ENCODE measurements at places on chromosomes 1 and 21. TPM values are rescaled to one million over a fixed set of nuclear protein-coding genes. Genes with fewer than 3 reads are reported as not detected.

GSTM3 gene
- 288 TPM for total RNA-seq

GRCh38 chr1:31152181-31152795 is 86.8 kb upstream of the PUM1 start:
- peak; percentile 87 for DNase-seq

GRCh38 chr21:46196733-46197132 is 12.5 kb upstream of the SPATC1L start:
- no peak for DNase-seq

- DNase-seq, result no peak
These were observed 51.6 kb upstream of the KCND3 start for GRCh38 chr1:112040891-112041740.

- no peak for DNase-seq
These were observed 455.3 kb downstream of the KCNT2 start for GRCh38 chr1:196152975-196153374.

DNA sequence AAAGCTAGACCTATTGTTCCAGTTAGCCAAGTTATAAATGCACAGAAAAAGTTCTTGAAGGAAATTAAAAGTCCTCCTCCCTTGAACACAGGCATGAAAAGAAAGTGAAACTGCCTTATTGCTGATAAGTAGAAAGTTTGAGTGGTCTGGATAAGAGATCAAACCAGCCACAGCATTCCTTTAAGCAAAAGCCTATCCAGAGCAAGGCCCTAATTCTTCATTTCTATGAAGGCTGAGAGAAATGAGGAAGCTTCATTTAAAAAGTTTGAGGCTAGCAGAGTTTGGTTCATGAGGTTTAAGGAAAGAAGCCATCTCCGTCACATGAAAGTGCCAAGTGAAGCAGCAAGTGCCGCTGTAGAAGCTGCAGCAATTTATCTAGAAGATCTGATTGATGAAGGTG is 2.7 kb upstream of the SSX2IP start:
- DNase-seq, result no peak
